ENCODE measurements at places on chromosomes 5 and 9. TPM values are rescaled to one million over a fixed set of nuclear protein-coding genes. Genes with fewer than 3 reads are reported as not detected.

The DPYSL3 gene
- total RNA-seq, result 344 TPM

The GLRA1 gene
- total RNA-seq, result not detected

The ARL14EPL gene
- total RNA-seq, result not detected

DNA sequence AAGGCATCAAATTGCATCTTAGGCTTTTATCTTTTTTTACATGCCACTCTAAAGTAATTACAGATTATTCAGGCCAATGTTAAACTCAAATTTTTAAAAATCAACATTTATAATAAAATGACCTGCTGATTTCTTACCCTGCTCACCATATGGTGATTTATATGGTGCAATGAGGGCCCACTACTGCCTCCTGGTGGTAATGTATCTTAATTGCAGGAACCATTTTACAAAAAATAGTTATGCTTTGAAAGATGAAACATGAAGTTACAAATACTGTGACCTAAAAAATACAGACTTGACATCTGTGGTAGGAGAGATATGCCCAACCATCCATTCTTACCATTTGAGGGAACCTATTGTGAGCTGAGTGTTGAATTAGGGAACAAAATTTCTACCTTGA, 292.6 kb upstream of the TAS2R1 start:
- H3K27ac ChIP-seq, result no peak overlapping the region
- H3K4me3 ChIP-seq, result no peak overlapping the region
- no peaks in the 10 kb centered on the region for H3K4me1 ChIP-seq
- H3K36me3 ChIP-seq, result no peaks in the 10 kb centered on the region
- DNase-seq, result no peak
- no peaks in the 10 kb centered on the region for H3K27me3 ChIP-seq

DNA sequence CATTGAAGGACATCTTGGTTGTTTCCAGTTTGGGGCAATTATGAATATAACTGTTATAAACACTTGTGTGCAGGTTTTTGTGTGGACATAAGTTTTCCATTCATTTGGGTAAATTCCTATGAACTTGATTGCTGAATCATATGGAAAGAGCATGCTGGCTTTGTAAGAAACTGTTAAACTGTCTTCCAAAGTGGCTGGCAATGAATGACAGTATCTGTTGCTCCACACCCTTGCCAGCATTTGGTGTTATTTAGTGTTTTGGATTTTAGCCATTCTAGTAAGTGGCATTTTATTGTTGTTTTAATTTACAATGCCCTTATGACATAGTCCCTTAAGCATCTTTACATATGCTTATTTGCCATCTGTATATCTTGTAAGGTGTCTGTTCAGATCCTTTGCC, 29.8 kb upstream of the UGT3A2 start:
- H3K4me1 ChIP-seq, result no peaks in the 10 kb centered on the region
- H3K27ac ChIP-seq, result no peak overlapping the region
- H3K4me3 ChIP-seq, result no peak overlapping the region
- no peaks in the 10 kb centered on the region for H3K27me3 ChIP-seq
- DNase-seq, result no peak
- peaks cover 2% of the 10 kb centered on the region for H3K36me3 ChIP-seq

GRCh38 chr5:5341531-5342292, 80.8 kb upstream of the ICE1 start:
- no peaks in the 10 kb centered on the region for H3K4me1 ChIP-seq
- H3K4me3 ChIP-seq, result no peak overlapping the region
- no peak for DNase-seq

- H3K36me3 ChIP-seq, result no peaks in the 10 kb centered on the region
- no peaks in the 10 kb centered on the region for H3K4me1 ChIP-seq
Observed at GRCh38 chr9:69811351-69811868, 9.2 kb upstream of the CFAP95 start.
